ENCODE measurements at places on chromosomes 7 and 10.

GRCh38 chr10:5668429-5668828 lies 2.0 kb upstream of the ASB13 start:
- DNase-seq, result no peak

- DNase-seq, result no peak
These were observed 28.0 kb downstream of the TMEM120A start for GRCh38 chr7:75966190-75966961.

- DNase-seq, result no peak
These were observed 133.8 kb downstream of the CPEB3 start for GRCh38 chr10:92156874-92157773.

DNA sequence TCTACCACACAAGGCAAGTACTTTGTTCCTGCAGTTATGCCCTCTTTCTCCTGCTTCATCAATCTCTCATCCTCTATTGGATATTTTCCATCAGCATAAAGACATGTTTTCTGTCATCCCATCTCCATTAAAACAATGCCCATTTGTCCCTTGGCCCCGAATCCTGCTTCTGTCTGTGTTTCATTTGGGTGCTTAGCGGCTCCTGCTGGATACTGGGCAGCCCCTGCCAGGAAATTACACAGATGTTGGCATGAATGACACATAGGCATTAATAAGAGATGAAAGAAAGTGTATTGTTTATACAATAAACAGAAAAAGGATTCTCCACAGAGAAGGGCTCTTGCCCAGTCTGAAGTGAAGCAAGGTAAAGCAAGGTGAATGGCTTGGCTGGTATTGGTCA lies 765.3 kb downstream of the REEP3 start:
- DNase-seq, result no peak

GRCh38 chr10:12796401-12797160 lies 204.9 kb downstream of the CCDC3 start:
- no peak for DNase-seq

DNA sequence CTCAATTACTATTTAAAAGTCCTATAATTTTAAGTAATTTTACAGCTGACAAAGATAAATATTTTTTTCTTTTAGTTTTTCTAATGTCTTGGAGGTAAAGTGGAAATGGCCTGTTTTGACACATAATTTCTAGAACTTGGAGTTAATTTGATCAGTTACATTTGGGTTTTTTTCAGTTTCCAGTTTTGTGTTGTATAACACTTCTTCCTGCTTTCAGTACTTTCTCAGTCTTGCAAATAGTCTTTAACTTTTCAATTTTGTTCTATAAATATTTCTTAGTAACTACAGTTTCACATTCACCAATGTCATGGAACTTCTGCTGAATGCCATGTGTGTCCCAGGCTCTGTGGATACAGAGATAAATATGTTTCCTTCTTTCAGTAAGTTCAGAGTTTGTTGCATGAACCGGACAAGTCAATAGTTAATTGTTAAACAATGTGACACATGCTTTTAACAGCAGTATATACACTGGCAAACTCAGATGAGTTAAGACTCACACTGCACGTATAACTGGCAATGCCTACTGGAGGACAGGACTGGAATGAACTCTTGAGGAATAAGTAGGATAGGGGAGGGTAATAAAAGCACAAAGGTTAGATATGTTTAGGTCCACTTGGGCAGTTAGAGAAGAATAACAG lies 4.6 kb downstream of the SHOC2 start:
- no peak for DNase-seq

DNA sequence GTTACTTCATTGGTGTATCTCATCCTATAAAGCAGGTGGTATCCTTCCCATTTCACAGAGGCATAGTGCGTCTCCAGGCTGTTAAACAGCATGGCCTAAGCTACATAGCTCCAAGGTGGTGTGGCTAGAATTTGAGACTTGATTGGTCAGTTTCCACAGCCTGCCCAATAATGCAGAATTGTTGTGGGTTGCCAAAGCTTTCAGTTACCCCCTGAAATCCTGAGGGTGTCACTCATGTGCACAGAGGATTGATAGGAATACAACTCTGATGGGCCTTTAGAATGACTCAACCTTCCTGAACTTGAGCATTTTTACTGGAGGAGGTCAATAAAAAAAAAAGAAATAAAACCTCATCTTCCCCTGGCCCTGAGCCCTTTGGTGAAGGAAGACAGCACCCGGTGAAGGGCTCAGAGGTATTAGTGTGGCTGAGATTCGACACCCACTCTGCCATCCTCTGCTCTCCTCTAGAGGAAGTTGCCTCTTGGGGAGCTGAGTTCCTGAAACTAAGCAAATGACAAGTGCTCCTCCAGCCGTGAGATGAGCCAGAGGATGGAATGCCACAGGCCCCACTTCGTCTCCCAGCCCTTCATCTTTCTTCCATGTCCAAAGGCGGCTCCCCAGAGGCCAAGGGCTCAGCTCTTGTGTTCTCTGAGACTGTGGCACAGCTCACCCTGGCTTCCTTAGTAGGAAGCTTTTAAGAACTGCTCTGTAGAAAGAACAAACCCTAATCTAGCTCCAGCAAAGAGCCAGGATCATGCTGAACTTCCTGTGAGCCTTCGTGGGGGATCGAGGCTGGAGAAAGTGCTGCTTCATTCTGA lies 1.0 kb downstream of the ACSL5 start:
- no peak for DNase-seq

DNA sequence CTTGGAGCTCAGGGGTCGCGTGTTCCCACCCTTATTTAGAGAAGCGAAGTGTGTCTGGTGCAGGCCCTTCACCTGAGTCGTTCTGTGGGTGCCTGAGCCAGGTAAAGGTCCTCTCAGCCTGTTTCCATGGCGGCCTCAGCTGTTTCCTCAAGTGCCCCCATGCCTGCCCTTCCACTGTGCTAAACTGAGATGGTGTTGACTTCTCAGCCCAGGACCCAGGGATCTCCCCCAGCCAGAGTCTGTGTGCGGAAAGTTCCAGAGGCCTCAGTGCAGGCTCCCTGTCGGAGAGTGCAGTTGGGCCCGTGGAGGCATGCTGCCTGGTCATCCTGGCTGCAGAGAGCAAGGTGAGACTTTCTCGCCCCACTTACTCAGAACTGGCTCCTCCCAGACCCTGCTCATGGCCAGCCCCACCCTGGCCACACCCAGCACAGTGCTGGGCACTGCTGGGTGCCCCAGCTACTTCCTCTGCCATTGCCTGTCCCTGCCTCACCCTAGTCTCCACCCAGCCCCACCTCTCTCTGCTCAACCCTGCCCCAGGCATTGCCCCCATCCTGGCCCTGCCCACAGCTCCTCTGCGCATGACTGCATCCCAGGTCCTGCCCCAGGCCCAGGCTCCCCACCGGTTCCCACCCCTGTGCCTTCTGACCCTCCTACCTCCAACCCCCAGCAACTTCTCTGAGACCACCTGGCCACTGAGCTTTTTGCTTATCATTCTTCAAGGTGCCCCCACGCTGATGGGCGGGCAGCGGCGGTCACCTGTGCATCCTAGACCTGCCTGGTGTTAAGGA lies 20.3 kb downstream of the NACAD start:
- DNase-seq, result no peak

GRCh38 chr7:37376386-37376785 lies 72.3 kb downstream of the ELMO1 start:
- no peak for DNase-seq

DNA sequence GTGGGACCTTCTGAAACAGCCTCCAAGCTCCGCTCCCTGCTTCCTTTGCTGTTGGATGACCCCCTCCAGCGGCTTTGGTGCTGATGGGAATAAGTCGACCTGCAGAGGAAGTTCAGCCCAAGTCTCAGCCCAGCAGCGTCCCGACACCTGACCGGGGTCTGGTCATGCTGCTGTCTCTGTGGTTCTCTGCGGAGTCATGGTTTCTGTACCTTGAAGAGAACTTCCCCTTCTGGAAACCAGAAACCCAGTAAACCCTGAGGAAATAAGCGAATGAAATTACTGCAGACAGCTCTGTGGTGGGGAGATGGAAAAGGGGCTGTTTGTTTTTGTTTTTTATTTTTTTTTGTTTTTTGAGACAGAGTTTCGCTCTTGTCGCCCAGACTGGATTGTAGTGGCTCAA lies 18.3 kb upstream of the ZNF12 start:
- DNase-seq, result no peak

GRCh38 chr10:79402951-79403350 lies 42.5 kb downstream of the ZCCHC24 start:
- DNase-seq, result no peak
